ENCODE measurements at places on chromosomes 1 and 21. TPM values are rescaled to one million over a fixed set of nuclear protein-coding genes. Genes with fewer than 3 reads are reported as not detected.

The CLDN17 gene
- total RNA-seq: not detected

The ILDR2 gene
- total RNA-seq: not detected

DNA sequence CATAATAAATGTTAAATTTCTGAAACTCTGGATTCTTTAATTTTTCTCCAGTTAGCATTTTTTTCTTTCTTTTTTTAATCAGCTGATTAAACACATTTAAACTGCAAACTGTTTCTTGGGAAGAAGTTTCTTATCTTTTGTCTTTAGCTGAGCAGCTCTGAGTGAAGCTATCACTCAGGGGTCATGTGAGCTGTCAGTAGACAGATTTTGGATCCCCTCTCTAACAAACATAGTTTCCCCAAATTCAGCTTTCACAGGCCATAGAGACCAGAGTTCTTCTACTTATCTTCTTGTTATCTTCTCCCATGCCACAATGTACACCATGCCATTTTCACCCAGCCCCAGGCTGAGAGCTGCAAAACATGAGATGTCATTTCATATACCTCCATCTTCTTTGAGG lies 148.9 kb downstream of the CDC42BPA start:
- DNase-seq: no peak

DNA sequence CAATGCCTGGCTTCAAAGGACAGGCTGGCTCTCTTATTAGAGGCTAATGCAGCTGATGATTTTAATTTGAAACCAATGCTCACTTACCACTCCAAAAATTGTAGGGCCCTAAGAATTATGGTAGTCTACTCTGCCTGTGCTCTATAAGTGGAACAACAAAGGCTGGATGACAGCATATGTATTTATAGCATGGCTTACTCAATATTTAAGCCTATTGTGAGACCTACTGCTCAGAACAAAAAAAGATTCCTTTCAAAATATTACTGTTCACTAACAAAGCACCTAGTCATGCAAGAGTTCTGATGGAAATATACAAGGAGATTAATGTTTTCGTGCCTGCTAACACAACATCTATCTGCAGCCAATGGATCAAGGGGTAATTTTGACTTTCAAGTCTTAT lies 73.8 kb upstream of the DUSP10 start:
- DNase-seq: no peak

The PRUNE1 gene
- total RNA-seq: 26.6 TPM

- DNase-seq: no peak
Measured at GRCh38 chr1:50358962-50359361, 64.3 kb downstream of the DMRTA2 start.

DNA sequence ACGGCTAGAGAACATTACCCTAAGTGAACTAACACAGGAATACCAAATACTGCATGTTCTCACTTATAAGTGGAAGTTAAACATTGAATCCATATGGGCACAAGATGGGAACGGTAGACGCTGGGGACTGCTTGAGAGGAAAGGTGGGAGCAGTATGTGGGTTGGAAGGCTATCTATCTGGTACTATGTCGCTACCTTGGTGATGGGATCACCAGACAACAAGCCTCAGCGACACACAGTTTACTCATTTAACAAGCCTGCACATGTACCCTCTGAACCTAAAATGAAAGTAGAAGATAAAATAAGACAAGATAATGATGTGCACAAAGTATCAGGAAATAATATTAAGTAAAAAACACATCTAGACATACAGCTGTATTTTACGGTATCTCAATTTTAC lies 819 bp downstream of the PYHIN1 start:
- no peak for DNase-seq

- peak; percentile 91 for DNase-seq
Measured at GRCh38 chr21:34598931-34599400, 15.9 kb downstream of the RCAN1 start.

The MPL gene
- 0.76 TPM for total RNA-seq

The RGS16 gene
- 0.25 TPM for total RNA-seq

The CSF3R gene
- total RNA-seq: not detected

- DNase-seq: no peak
Measured at GRCh38 chr1:109186733-109187086, 27.0 kb upstream of the SARS1 start.

DNA sequence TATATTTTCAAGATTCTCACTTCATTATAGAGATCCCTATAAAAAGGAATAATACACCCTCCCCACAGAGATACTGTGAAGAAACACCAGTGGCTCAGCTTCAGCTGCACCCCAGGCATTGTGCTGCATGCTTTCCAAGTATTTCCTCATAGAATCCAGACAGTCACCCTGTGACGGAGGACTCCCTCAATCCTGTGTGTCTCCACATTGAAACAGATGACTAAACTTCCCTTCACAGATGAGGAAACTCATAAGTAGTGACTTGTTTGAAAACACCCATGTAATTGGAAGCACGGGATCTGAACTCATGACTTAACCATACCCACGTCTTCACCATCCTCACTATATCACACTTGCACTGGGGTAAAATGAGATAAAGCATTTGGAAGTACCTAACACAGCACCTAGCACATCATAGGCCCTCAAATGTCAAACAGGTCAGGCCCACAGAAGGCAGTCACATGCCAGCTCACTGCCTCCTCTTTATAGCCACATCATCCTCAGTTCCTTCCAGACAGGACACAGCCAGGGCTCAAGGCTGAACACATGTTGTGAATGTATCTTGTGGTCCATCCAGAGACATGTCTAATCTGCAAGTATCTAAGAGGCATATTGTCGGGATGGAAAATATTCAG lies 55.2 kb downstream of the GPR161 start:
- DNase-seq: no peak

DNA sequence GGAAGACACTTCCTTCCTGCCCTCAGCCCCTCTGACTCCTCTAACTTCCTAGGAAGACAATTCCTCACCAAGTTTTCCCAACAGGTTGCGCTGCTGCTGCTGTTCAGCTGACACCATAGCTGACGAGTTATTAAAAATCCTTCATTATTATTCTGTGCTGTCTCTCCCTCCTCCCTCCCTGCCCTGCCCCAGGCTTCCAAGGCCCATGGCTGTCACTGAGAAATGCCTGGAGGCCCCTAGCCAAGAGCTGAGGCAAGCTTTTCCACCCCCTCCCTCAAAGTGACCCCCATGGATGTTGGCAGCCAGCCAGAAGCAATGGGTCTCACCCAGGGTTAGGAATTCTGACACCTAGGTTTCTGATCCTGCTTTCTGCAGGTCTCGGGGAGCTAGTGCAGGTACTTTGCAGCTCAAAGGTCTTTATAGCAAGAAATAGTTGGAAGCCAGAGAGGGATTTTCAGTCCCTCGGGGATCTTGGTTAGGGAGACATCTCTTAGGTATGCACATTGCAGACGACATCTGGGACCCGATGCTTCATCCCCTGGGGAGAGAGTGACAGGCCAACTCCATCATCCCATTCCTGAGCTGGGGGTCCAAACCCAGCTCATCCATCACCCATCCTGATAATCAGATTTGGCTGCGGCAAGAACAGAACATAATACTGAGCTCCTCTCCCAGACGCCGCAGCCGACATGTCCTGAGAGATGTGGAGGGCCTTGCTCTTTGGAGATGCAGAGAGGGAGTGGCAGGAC lies 65.0 kb downstream of the KIRREL1 start:
- DNase-seq: no peak

DNA sequence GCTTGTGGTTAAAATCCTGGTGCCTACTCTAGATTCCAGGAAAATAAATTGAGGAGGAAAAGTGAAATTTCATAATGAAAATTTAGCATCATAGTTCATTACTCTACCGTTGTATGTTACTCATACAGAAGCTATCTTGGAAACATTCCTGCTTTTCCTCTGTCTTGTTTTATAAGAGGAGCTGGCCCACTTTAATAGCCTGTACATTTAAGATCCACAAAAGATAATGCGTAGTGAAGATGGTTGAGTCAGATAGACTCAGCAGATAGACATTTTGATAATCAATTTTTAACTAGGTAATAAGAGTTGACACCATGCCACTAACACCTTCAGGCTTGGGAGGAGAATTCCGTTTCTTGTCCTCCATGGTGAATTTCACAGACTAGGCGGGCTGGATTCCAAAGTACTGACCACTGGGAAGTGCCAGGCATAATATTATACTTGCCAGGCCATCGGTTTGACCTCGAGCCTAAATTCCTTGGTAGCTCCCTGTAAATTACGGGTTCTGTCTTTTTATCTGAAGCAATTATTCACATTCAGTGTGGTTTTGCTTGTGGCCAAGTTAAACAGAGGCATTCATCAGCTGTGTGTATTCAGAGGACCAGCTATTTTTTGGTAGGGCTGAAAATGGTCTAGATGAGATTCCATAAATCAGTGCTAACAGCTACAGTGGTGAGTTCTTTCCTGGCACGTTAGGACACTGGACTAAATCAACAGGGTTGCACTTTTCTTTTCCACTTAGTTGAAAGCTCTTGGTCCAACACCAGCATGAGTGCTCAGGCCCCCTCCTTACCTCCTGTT lies 111.9 kb upstream of the KAZN start:
- no peak for DNase-seq

GRCh38 chr1:227214207-227214606 lies 104.1 kb downstream of the CDC42BPA start:
- no peak for DNase-seq

The ZNF436 gene
- total RNA-seq: 14.0 TPM

DNA sequence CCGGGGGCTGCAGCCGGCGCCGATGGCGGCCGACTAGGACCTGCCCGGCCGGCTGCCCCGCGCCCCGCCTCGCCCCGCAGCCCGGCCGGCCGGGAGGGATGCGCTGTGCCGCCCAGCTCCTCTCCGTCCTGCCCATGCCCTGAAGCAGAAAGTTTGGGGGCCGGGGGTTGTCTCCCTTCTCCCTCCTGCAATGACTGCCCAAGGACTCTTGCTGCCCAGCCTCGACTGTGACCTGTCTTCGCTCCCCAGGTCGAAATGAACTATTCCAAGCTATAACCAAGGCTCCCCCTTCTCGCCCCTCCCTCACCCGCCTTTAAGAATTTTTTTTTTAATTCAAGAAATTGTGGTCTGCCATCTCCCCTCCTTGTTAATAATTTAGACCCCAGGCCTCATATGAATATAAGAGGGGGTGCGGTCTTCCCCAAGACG lies 361 bp downstream of the TMCC2 start:
- DNase-seq: no peak

GRCh38 chr21:33401630-33401992 lies 1.6 kb upstream of the IFNGR2 start:
- no peak for DNase-seq

The EFHD2 gene
- total RNA-seq: 129 TPM

The GJB3 gene
- total RNA-seq: 63.0 TPM

- DNase-seq: peak; percentile 91
Measured at GRCh38 chr1:91015794-91016550, 5.9 kb downstream of the ZNF644 start.

The BEST4 gene
- 1.3 TPM for total RNA-seq

DNA sequence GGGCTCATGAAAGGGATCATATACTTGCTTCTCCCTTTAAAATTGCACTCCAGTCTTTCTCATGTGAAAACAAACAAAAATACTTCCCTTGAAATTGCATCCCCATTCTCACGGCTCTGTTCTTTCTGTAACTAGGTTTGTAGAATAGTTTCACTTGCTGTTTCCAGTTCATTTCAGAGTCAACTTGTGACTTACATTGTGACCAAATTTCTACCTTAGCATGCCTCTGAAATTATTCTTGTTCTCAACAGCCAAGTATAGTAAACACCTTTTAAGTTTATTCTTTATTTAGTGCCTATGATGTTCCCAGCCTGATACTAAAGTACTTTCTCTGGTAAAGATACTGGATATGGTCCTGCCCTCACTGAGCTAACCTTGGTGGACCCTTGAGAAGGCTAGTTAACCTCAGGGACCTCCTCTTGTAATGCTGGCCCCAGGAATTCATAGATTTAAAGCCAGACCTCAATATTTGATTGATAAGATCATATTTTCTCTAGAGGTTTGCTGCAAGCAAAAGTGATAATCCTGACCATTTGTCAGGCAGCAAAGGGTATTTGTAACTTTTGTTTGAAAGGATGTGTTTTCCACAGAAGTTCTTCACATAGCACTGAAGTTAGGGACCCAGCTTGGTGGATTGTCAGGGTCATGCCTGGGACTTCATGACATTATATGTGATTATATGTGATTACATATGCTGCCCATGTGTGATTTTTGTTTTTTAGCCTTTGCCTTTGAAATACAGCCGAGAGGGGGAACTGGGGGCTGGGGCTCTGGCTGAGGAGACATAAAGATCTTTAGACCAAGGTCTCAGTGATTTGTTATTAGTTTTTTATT lies 29.6 kb downstream of the VANGL2 start:
- DNase-seq: no peak

DNA sequence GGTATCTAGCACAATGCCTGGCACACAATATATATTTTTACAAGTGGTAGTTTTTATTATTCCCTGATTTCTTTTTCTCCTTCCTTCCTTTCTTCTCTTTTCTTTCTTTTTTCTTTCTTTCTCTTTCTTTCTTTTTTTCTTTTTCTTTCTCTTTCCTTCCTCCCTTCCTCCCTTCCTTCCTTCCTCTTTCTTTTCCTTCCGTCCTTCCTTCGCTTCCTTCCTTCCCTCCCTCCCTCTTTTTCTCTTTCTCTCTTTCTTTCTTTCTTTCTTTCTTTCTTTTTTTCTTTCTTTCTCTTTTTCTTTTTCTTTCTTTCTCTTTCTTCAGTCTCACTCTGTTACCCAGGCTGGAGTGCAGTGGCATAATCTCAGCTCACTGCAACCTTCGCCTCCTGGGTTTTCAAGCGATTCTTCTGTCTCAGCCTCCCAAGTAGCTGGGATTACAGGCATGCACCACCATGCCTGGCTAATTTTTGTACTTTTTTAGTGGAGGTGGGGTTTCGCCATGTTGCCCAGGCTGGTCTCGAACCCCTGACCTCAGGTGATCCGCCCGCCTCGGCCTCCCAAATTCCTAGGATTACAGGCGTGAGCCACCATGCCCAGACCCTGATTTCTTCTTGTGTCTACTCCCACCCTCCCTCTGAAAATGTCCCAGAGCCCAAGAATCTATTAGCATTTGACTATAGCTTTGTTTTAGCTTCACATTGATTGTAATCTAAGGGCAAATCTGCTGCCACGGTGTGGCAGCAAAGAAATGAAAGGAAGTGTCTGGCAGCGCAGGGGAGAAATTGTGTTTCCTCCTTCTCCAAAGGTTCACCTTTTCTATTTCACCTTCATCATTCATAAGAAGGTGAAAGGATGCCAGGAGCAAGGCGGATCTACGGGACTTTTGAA lies 19.9 kb upstream of the ABCB10 start:
- DNase-seq: no peak

DNA sequence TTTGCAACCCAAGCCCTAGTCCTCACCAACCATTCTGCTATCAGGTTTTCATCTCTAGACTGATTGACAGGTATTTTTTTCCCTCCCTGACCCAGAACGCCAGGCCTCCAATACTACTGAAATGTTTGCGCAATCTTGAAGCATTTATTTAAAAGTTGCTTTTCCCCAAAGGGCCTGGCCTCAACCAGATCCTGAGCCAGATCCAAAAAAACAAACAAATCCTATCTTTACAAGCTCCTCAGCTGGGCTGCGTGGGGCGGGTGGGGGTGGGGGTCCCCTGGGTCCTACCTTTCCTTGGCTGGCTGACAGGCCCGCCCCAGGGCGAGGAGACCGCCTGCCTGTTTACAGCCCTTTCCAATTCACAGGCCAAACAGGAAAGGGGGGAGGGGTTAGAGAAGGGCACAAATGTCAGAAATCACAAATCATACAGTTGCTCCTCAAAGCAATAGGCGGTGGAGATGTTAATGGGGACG lies 98.8 kb downstream of the FOXD2 start:
- DNase-seq: no peak

The CD1E gene
- total RNA-seq: not detected

The ITGB2 gene
- total RNA-seq: 6.0 TPM

The FAAH gene
- total RNA-seq: 23.8 TPM

The IRF6 gene
- total RNA-seq: 50.9 TPM
